ENCODE measurements at places on chromosomes 12 and 14.

- no peak for DNase-seq
Measured at GRCh38 chr14:91416744-91417119, 888 bp downstream of the CCDC88C start.

DNA sequence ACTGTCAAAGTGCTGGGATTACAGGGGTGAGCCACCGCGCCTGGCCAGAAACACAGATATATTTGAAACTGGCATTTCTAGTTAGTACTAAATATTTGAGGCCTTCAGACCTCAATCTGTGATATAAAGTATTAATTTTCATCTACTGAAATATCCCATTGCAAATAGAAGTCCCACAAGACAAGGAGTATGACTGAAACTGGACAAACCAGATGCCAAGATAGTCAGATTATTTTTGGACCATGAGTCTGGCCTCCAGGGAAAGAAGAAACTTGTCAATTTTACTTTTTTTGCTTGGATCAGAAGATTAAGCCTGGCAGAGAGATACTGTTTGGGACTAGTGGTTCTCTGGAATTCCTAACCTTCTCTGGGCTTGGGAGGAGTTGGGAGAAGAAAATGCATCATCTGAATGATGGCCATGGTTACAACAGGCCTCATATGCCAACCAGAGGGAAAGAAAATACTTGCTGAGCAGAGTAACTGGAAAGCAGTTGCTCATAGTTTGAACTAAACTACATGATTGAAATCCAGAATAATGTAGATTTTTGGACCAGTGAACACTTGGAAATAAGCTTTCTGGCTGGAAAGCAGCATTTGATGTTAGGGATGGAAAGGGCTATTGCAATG is 2.9 kb upstream of the SMOC1 start:
- no peak for DNase-seq

DNA sequence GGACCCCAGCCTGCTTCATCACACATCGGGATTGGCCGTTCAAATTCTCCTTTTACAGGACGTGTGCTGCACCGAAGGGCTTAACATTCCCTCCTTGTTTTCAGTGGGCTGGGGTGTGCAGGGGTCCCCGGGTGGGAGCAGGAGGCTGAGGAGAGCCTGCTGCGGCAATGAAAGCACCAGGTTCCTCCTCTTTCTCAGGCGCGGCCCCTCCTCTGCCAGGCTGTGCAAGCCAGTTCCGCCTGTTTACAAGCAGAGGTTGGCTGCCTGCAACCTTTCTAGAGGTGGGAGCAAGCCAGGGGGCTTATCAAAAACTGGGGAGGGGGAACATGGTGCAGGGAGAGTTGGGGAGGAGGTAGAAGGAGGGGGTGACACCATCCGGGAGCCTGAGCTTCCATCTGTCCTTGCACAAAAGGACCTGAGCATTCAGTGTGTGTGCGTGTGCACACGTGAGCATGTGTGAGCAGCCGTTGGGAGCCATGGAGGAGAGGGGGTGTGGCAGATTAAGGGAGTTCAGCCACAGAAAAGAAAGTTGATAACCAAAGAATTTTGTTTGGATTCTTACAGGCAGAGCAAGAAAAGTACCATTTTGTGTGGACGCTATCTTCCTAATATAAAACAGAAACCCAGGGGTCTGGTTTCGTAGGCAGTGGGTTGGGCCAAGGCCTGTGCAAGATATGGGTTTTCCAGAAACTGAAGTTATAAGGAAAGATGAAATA is 108.8 kb upstream of the RFLNA start:
- DNase-seq = no peak

- no peak for DNase-seq
Measured at GRCh38 chr12:85621041-85621440, 215.2 kb downstream of the RASSF9 start.

GRCh38 chr12:116066381-116067230 is 210.9 kb downstream of the MED13L start:
- DNase-seq = peak; percentile 61

All from fibroblast of pulmonary artery (primary cell).